Effector memory CD4-positive, alpha-beta T cell (primary cell): ENCODE measurements at places on chromosomes 6 and 20.

GRCh38 chr20:24402188-24402587 lies 67.2 kb upstream of the SYNDIG1 start:
- DNase-seq = no peak

GRCh38 chr20:52004715-52005114 lies 186.9 kb downstream of the ZFP64 start:
- DNase-seq = no peak

GRCh38 chr20:38608188-38608587 lies 6.6 kb downstream of the ARHGAP40 start:
- DNase-seq = no peak

GRCh38 chr6:157842212-157842611 lies 19.2 kb downstream of the SNX9 start:
- DNase-seq = no peak

GRCh38 chr6:129749749-129750120 lies 39.8 kb upstream of the ARHGAP18 start:
- DNase-seq = no peak

GRCh38 chr6:148535976-148536375 lies 193.3 kb downstream of the SASH1 start:
- DNase-seq = no peak

DNA sequence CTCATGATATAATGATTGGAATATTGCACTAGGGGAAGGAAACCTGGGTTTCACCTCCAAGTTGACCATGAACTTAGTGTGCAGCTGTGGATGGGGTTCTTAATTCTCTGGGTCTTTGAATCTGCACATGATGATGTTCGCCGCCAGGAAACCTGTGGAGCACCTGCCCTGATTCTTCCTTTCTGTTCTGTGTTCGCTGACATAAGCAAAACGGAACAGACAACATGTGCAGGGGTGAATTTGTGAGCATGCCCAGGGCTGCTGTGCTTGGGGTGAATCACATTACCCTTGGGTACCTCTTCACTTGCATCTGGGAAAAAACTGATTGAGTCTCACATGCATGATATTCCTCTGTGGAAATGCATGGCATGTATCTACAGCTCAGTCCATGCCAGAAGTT lies 48.8 kb downstream of the CAP2 start:
- DNase-seq = no peak

GRCh38 chr6:73710470-73710869 lies 14.5 kb downstream of the CD109 start:
- no peak for DNase-seq

DNA sequence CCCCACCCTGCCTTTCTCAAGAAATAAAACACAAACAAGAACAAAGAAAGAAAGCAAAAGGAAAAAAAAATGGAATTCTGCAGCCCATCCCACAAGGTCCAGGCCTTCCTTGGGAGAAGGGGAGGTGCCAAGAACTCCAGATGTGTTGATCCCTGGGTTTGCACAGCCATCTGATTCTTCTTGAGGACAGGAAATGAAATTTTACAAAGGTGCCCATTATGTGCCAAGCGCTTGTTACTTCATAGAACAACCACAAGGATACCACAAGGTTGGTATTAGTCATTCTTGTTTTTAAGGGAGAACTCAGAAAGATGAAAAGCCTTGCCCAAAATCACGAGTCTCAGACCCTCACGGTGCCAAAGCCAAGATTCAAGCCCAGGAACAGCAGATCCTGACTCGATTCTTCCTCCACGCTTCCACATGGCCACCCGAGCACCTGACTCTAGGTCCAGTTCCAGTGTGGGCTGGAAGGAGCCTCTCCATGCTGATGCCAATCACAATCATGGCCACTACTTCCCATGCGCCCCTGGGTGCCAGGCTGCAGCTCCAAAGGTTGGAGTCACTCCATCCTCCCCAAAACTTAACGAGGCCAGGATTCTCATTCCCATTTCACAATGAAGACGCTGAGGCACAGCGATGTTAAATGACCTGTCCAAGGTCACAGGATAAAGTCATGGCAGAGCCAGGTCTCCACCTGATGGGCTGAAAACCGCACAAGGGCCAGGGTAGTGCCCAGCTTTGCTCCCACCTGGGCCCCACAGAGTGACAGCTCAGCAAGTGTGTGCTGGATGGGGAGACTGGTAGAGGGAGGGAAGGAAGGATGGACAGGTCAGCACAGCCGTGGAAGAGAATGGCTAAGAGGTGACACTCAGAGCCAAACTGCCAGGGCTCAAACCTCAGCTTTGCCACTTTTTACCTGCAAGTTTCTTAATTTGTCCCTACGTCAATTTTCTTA lies 66.7 kb upstream of the TOP1 start:
- no peak for DNase-seq

DNA sequence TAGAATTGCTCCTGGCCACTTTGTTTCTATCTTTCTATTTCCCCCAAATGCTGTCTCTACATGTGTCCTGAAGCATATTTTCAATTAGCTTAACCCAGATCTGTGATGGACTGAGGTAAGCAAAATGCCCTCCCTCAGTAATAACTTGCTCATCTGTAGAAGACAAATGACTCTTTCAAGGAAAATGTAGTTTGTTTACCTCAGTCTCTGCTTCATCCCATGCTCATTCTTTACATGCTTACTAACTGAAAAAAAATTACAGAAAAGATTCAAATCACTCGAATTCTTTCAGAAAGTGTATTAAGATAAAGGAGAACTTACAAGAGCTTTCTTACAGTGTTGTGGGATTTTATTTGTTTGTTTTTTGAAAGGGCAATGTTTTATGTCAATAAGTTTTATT lies 531.1 kb downstream of the LMBRD1 start:
- DNase-seq = no peak

DNA sequence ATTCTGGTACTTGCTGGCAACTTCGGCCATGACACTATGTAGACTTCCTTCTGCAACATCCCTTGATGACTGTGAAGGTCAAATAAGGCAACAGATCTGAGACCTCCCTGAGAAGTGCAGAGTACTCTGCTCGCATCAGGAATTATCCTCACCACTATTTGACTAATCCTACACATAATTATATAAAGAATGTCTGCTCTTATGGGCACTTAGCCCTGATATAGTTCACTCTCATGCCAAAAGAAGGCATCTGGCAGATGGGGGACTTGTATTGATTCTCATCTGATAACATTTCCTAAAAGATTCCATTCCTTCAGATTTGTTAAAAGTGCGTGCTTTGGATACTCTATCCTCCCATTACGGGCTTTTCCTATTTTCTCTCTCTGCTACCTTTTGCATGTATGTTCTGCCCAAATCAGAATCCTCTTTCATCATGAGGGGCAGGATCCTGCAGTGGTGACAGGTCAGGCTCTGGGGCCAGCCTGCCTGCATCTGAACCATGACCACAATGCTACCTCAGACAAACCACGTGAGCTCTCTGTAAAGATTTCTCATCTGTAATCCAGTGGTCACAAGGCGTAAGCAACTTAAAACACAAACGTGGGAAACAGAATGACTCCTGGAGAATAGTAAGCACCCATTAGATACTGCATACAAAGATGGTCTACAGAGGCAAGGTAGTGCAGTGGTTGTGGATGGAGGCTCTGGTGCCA lies 134.0 kb downstream of the GJA10 start:
- no peak for DNase-seq

DNA sequence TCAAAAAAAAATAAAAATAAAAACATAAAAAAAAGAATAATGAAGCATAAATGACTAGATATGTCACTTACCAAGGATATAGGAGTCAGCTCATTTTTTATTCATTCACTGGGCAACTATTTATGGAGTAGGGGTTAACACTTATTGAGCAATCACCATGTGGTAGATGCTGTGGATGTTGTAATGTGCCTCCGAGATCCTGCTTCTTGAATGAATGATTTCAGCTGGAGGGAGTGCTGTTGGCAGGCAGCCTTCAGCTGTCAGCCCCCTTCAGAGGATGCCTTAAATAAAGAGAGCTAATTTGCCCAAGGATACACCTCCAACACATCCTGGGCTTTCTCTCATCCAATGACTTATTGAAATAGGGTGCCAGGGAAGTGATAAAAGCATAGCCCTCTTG lies 229.5 kb upstream of the DTNBP1 start:
- no peak for DNase-seq

- no peak for DNase-seq
Measured at GRCh38 chr6:134372603-134373281, 54.8 kb upstream of the SGK1 start.

- DNase-seq = no peak
Measured at GRCh38 chr20:48965189-48965910, 43.8 kb downstream of the ARFGEF2 start.

DNA sequence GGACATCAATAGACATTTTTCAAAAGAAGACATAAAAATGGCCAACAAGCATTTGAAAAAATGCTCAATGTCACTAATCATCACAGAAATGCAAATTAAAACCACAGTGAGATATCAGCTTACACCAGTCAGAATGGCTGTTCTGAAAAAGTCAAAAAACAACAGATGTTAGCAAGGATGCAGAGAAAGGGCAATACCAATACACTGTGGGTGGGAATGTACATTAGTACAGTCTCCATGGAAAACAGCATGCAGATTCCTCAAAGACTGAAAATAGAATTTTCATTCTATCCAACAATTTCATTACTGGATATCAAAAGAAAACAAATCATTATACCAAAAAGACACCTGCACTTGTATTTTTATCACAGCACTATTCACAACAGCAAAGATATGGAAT lies 85.3 kb downstream of the DCDC2 start:
- no peak for DNase-seq

- DNase-seq = no peak
Measured at GRCh38 chr6:66238851-66239250, 531.8 kb upstream of the EYS start.

- DNase-seq = no peak
Measured at GRCh38 chr6:25601800-25602673, 50.0 kb upstream of the SCGN start.

GRCh38 chr6:133097208-133097607 lies 143.9 kb upstream of the EYA4 start:
- DNase-seq = no peak

- no peak for DNase-seq
Measured at GRCh38 chr6:130760006-130760405, 67.2 kb upstream of the SMLR1 start.

DNA sequence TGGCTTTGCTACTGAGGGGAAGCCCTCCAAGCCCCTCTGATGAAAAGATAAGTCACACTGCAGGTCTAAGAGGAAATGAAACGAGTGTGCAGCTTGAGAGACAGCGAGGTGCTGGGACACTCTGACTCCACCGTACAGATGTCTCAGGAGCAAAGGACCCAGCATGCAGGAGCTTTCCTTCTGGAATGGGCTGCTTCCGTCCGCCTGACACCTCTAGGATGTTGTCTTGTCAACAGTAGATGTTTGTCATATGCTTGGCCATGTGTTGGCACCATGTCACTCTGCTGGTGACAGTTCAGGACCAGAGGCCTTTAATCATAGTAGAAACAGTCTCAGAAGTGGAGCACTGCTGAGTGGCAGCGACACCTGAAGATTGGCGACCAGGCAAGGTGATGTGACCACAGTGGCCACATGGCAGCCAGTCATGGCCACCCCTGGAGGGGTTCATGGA lies 46.7 kb downstream of the SLC24A3 start:
- no peak for DNase-seq

- no peak for DNase-seq
Measured at GRCh38 chr20:30812739-30813411, 444.6 kb upstream of the DEFB115 start.

DNA sequence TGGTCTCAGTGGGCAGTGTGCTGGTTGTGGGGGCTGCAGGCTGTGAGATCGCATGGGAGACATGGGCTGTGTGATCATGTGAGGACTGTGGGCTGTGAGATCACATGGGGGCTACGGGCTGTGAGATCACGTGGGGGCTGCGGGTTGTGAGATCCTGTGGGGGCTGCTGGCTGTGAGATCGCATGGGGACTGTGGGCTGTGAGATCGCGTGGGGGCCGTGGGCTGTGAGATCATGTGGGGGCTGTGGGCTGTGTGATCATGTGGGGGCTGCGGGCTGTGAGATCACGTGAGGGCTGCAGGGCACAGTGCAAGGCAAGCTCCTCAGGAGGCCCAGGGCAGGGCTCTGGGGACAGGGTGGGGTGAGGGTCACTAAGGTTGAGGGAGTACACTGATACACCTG lies 140.5 kb upstream of the CST7 start:
- DNase-seq = no peak

- no peak for DNase-seq
Measured at GRCh38 chr6:67974931-67975330, 660.2 kb upstream of the ADGRB3 start.

- DNase-seq = no peak
Measured at GRCh38 chr6:108251252-108251651, 9.6 kb downstream of the SNX3 start.

GRCh38 chr20:45672765-45673164 lies 2.7 kb upstream of the WFDC11 start:
- DNase-seq = no peak

GRCh38 chr6:17334265-17334664 lies 53.1 kb downstream of the RBM24 start:
- DNase-seq = no peak

DNA sequence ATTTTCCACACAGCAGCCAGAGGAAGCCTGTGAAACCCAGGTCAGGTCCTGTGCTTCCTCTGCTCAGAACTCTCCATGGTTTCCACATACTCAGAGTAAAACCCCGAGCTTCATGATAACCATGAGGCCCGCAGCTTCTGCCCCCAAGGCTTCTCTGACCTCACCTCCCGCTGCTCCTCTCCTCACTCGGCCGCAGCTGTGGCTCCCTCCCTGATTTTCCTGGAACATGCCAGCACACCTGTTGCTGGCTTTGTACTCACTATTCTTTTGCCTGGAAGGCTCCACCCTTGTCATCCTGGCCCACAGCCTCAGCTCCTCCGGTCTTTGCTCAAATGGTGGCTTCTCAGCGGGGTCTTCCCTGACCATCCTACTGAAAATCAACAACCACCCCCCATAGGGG lies 341.7 kb downstream of the PREX1 start:
- DNase-seq = no peak

DNA sequence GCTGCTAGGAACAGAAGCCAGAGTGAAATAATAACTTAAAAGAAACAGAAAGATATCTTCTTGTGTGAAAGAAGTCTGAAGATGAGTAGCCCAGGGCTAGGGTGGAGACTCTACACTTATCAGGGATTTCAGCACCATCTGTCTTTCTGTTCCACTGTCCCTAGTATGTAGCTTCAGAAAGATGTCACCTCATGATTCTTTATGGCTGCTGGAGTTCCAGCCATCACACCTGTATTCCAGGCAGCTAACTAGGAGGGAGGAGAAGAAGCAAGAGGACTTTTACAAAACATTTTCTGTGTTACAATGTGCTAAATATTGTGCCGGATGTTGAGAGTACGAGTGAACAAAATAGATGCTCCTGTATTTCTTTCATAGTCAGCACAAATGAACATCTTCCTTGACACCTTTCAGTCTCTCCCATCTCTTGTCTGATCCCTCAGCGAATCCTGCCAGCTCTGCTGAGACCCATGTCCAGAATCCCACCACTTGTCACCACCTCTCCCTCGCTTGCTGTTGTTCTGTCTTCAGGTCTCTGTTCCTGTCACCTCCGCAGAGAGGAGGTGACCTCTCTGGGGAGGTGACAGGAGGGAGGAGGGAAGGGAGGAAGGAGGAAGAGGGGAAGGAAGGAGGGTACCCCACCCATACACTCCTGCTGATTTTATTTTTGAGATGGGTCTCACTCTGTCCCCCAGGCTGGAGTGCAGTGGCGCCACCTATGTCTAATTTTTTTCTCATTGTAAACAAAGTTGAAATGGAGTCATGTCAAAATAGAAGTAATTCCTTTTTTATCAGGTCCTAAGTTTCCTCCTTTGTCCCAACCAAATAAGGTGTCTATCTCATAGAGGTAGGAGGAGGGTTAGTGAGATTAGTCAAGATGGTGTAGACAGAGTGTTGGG lies 188.9 kb downstream of the TFAP2C start:
- no peak for DNase-seq
